Activated CD4-positive, alpha-beta memory T cell treated with anti-CD3 and anti-CD28 coated beads, Interleukin-2, amount 10 ng/mL, durations not matched to agents 7 days and 5 days (primary cell): ENCODE measurements at places on chromosomes 16 and 17.

DNA sequence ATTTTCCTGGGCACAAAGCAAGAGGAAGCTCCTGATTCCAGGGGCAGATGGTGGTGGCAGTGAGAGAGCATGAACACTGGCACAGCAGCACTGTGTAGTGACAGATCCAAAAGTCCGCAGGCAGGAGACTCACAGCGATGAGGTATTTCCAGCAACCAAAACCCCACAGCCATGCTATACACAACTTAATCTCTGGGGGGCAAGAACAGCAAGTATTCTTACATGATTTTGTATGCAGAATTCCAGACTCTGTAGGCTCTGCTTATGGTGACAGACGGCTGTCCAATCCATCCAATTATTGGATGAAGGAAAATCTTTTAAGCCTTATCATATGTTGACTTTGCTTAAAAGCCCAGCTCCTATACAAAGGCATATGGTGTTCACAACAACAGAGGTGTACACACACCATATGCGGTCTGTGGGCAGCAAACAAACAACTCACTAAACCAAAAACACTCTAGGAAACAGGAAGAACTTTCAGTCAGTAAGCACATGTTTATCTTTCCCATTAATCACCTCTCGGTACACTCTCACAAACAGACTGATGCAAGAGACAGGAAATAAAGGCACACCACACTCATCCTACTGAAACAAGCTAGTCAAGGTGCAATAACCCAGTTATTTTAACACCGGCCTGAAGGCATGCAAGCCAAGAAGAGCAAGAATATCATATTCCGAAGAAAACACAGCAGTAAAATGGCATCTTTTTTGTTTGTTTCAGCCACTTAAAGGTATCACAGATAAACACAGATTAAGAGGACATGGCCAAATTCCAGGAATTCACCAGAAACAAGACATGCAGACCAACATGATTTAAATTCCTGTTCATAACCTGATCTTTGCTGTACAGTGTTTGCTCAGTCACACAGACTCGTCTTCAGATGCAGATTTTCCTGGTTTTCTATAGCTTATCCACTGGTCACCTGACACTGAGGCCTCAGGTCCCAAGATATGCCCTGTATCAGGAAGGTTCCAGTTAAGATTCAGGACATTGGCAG is 47.8 kb downstream of the ERN1 start:
- DNase-seq = peak; percentile 84

DNA sequence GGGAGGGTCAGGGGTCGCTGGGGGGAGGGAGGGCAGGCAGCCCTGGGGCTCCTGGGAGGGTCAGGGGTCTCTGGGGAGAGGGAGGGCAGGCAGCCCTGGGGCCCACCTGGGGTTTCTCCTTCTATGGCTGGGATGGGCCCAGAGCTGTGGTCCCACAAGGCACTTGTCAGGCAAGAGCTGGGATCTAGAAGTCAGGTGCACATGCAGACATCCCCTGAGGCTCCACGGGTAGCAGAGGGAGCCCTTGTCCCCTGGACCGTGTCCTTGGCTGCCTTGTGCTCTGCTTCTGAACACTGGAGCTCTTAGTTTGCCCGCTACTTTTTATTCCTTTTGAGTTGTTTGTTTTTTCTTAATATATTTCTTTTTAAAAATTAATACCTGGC is 1.8 kb downstream of the TUBB3 start:
- no peak for DNase-seq

GRCh38 chr16:58732545-58733247 is 1.4 kb downstream of the GOT2 start:
- no peak for DNase-seq

- peak; percentile 94 for DNase-seq
Measured at GRCh38 chr17:28661635-28662526, at the start of the genes SDF2 and SUPT6H. TSS of gene SDF2 (minus strand) at chr17:28661906. CDS start at chr17:28661876, 30 bp downstream. TSS of gene SUPT6H (plus strand) at chr17:28662205. CDS start at chr17:28673402, 11,197 bp downstream.

DNA sequence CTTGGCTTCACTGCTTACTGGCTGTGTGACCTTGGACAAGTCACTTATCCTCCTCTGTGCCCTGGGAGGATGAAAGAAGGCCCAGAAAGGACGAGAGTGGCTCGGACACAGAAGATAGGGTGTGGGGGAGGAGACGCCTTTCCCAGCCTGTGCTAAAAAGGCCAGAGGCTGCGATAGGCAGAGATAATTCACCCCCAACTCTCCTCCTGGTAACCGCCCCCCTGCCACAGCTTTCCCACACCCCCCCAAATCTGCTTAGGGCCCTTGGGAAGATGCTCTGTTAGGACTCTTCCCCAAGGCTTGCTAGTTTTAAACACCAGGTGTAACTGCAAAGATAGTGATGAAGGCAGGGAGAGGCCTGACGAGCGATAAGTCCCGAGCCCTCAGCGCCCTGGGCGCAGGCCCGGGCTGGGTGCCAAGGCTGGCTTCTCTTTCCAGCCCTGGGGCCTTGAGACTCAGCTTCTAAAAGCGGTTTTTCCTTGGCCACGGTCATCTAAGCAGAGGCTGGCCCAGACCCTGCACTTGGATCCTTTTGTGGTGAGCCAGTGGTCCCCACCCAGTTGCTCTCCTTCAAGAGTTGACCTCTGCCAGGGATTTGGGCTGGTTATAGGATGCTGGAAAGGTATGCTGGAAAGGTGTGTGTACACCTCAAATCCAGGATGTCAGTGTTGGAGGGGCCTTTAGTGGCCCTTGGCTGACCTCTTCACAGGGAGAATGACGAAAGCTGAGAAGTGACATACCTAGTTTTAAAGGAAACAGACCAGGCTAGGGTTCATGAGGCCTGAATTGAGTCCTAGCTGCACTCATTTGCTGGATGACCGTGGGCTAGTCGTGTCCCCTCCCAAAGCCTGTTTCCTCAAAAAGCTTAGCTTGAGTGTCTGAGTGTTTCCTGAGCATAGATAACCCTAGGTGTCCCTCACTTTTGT is 3.4 kb upstream of the PPP1R9B start:
- DNase-seq = no peak

- DNase-seq = peak; percentile 75
Measured at GRCh38 chr17:51435641-51436091, 175.3 kb downstream of the UTP18 start.

DNA sequence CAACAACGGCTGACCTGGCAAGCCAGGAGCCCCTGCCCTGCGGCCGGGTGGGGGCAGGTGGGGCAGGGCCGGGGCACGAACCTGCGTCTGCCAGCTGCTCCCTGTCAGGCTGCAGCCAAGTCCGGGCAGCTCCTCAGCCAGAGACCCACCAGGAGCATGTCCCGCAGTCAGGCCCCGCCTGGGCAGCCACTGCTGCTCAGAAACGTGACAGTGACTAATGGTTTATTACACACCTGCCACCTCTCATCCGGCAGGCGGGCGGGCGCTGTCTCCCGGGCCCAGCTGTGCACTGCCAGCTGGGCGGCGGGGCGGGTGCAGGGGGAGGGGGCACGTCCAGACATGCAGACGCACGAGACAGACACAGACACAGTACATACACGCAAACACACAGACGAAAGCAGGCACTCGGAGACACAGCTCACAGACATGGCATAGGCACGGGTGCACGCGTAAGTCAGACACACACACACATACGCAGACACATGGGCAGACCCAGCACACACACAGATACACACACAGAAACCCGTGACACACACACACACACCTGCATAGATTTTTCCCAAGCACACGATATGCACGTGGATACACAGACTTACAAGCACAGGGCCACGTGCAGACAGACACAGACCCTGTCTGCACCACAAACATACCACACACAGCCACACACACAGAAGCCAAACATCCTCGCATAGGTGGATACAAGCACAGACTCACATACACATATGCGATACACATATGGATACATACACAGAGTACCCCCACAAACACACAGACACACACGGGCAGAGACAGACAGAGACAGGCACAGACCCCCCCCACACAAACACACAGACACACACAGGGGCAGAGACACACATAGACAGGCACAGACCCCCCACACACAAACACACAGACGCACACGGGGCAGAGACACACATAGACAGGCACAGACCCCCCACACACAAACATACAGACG is 248.3 kb upstream of the CIBAR2 start:
- DNase-seq = no peak

- no peak for DNase-seq
Measured at GRCh38 chr17:47188271-47188875, 722 bp downstream of the CDC27 start.

- no peak for DNase-seq
Measured at GRCh38 chr17:43309505-43310332, 75.9 kb upstream of the RNU2-1 start.

DNA sequence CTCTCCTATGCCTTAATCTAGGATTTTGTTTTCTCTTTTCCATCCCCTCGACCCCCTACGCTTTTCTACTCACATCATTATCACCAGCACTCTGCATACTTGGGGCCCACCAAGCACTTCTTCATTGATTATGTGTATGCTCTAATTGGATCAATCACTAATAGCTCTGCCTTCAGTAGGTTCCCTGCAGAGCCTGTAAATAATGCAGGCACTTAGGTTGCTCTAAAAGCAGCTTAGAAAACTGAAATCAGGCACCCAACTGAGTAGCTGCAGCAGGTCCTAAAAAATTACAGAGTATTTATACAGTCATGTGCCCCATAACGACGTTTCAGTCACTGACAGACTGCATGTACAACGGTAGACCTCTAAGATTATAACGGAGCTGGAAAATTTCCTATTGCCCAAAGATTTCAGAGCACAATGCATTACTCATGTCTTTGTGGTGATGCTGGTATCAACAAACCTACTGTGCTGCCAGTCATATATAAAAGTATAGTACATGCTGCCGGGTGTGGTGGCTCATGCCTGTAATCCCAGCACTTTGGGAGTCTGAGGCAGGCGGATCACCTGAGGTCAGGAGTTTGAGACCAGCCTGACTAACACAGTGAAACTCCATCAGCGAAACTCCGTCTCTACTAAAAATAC is 280.4 kb downstream of the HS3ST3B1 start:
- no peak for DNase-seq

GRCh38 chr16:8199390-8199789 is 390.9 kb downstream of the TMEM114 start:
- DNase-seq = no peak

DNA sequence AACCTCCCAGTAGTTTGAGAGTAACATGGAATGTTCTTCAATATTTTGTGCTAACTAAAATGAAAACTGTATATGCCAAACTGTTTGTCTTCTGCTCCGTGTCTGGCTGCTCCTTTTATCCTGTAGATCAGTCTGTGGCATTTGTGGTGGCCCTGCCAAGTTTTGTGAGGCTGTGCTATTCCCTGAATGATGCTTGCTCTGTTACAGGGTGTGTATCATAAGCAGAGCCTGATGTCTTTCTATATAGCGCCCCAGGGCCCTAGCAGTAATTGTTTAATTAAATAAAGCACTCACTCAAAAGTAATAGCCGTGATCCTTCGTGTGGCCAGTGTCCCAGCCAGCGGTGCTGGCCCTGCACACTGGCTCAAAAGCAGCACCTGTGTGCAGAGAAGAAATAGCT is 27.8 kb upstream of the NAT9 start:
- no peak for DNase-seq

- DNase-seq = no peak
Measured at GRCh38 chr16:55976815-55977214, 101.6 kb upstream of the CES5A start.

DNA sequence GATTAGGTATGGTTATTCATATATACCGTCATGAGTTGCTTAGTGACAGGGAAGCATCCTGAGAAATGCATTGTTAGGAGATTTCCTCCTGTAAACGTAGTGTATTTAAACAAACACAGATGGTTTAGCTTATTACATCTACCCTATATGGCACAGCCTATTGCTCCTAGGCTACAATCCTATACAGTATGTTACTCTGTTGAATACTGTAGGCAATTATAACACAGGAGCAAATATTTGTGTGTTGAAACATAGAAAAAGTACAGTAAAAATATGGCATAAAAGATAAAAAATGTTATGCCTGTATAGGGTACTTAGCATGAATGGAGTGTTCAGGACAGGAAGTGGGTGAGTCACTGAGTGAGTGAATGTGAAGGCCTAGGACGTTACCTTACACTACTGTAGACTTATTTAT is 157.7 kb downstream of the CDH11 start:
- no peak for DNase-seq

DNA sequence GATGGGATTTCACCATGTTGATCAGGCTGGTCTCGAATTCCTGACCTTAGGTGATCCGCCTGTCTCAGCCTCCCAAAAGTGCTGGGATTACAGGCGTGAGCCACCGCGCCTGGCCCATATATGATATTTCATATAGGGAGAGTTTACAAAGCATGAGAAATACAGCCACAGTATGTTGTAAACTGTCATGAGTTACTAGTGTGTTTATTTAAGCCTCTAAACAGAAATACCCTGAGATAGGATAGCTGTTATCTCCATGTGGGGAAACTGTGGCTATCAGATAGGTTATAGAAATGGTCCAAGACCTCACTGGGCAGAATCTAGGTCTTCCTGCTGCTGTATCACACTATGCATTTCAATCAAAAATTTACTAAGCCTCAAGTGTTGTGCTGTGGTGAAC is 2.1 kb upstream of the CDK5RAP3 start:
- no peak for DNase-seq

DNA sequence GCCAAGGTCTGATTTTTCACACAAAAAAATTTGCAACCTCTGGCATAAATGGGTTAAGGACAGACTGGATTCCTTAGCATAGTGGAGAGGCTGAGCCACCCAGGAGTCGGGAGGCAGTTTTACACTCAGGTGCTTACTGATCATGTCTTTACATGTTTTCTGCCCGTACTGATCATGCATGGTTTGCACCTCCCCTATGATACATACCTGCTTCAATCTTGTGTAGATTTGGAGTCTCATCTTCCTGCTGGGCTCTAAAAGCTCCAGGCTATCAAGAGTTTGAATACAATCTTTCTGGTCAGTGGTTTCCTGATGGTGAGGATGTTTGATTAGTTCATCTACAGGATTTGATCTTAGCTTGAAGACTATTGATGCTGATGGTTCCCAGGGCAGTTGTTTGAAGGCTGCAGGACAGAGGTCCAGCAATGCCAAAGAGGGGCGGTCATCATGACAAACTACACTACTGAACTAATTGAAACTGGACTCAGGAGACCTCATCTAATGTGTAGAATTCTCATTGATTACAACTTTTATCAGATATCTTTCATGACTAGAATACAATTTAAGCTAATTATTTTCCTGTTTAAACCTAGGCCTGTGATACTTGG is 6.9 kb downstream of the C1QBP start:
- no peak for DNase-seq

- DNase-seq = no peak
Measured at GRCh38 chr17:4204190-4204589, 59.6 kb downstream of the ANKFY1 start.

- DNase-seq = no peak
Measured at GRCh38 chr16:69365901-69366300, 14.3 kb upstream of the TMED6 start.

DNA sequence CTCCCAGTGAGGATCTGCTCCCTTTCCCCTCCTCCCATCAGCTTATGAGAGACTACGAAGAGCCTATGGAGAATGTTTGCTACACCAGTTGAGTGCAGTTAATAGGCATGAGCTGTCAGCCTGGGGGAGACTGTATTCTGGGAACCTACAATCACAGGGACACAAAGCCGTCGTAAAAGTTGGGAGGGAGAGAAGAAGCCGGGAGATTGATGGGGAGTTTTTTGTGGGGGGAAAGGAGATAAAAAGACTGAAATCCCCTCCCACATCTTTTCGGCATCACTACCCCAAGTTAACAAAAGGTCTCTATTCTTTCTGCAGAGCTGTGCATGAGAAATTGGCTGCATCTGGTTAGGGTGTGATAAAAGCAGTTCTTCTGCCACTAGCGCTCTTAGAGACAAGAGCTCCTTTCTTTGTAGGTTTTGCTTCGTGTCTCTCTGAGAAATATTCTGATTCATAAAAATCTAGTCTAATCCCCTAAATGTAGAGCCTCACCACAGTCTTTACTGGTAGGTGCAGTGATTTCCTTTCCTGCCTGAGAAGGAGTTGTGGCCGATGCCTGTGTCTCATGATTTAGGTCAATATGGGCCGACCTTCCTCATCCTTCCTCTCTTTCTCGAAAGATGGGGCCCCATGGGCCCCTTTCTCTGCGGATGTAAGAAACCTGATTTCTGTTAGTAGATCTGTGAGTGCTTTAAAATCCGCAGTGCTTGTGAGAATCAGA is 77.4 kb downstream of the BPTF start:
- no peak for DNase-seq
